ENCODE measurements at places on chromosomes 5 and 9. TPM values are rescaled to one million over a fixed set of nuclear protein-coding genes. Genes with fewer than 3 reads are reported as not detected.
A peak's percentile ranks its signal among the peaks of the same experiment; 100 is the strongest.

The PCDHGB1 gene
- total RNA-seq, result 3.6 TPM

The PCDHB16 gene
- 2.0 TPM for total RNA-seq

The PCDHB10 gene
- total RNA-seq, result 1.2 TPM

The BAAT gene
- not detected for total RNA-seq

The KCNIP1 gene
- not detected for total RNA-seq

The NMUR2 gene
- total RNA-seq, result not detected

The EFNA5 gene
- total RNA-seq, result not detected

The DMRT3 gene
- not detected for total RNA-seq

The SPINK13 gene
- total RNA-seq, result not detected

The ECSCR gene
- total RNA-seq, result 0.38 TPM

The ITK gene
- total RNA-seq, result not detected

The ARID3C gene
- 0.14 TPM for total RNA-seq

GRCh38 chr9:121676926-121677325 is 25.5 kb downstream of the DAB2IP start:
- H3K27ac ChIP-seq, result no peak overlapping the region
- peaks cover 12% of the 10 kb centered on the region for H3K4me1 ChIP-seq

- DNase-seq, result no peak
- peaks cover 84% of the 10 kb centered on the region for H3K4me1 ChIP-seq
- H3K27ac ChIP-seq, result peak overlapping the region; percentile 63
- H3K4me3 ChIP-seq, result 0 out of 2 replicates have a peak overlapping the region, but pooled peaks have one; percentile 35
Measured at GRCh38 chr9:110832926-110833325, 164.3 kb downstream of the MUSK start.

DNA sequence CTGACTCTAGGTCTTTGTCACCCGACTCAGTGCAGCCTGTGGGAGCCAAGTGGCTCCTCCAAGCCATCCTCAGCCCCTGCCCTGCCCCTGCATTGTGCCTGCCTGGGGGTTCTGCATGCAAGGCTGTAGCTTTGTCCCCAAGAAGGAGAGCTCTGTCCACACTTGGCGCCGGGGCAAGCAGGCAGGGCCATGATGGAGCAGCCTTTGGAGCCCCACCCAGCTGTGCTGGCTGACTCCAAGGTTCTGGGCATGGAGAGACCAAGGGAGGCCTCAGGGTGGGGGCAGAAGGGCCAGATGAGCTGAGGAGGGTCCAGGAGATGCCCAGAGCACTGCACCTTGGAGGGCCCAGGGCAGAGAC is 226.2 kb downstream of the CACNA1B start:
- H3K27me3 ChIP-seq, result peaks cover 6% of the 10 kb centered on the region
- no peak overlapping the region for H3K4me3 ChIP-seq
- H3K27ac ChIP-seq, result no peak overlapping the region
- no peak for DNase-seq
- peaks cover 15% of the 10 kb centered on the region for H3K36me3 ChIP-seq

DNA sequence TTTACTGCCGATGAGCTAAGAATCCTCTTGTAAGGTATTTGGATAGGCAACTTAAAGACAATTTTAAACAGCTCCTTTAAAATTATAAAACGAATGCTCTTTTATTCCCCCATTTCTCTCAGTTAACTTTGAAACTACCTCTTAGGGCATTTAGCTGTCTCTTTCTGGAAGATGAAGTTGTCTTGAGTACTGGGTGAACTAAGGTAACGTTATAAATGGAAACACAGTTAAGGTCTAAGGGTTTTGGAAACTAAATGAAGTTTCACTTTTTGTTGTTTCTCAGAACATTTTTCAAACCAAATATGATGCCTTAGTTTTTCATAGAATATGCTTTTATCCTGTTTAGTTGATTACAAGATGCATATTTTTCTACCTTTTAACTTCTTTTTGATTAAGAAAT is 6.8 kb downstream of the UBE2R2 start:
- no peak for DNase-seq
- H3K27ac ChIP-seq, result no peak overlapping the region

DNA sequence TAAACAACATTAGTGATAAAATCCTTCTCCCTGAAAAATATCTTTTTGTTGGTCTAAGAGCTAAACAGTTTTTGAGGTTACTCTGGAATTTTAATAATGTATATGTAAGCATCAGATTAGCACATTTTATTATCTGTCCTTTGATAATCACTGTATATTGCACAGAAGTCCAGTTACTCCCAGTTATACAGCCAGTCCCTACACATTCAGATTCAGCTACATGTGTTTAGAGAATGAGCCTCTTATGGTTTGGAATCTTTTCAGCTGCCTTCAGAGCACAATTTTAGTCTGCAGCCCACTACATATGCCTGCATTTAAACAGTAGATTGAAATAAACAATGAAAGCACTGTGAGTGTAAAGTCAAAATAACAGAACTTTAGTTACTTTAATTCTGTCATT is 438.2 kb downstream of the ARHGEF28 start:
- DNase-seq, result no peak
- H3K27ac ChIP-seq, result no peak overlapping the region
- H3K4me3 ChIP-seq, result no peak overlapping the region
- H3K4me1 ChIP-seq, result peaks cover 25% of the 10 kb centered on the region
- no peaks in the 10 kb centered on the region for H3K36me3 ChIP-seq

GRCh38 chr9:112809351-112809848 is 58.8 kb downstream of the SNX30 start:
- H3K27ac ChIP-seq, result no peak overlapping the region
- DNase-seq, result no peak
- H3K4me1 ChIP-seq, result no peaks in the 10 kb centered on the region
- no peak overlapping the region for H3K4me3 ChIP-seq
- no peaks in the 10 kb centered on the region for H3K36me3 ChIP-seq

- DNase-seq, result no peak
- H3K4me3 ChIP-seq, result no peak overlapping the region
- H3K4me1 ChIP-seq, result peaks cover 15% of the 10 kb centered on the region
- H3K27me3 ChIP-seq, result peaks cover 2% of the 10 kb centered on the region
- no peaks in the 10 kb centered on the region for H3K36me3 ChIP-seq
- H3K27ac ChIP-seq, result no peak overlapping the region
Measured at GRCh38 chr9:88978034-88978433, 13.2 kb upstream of the S1PR3 start.

- H3K36me3 ChIP-seq, result no peaks in the 10 kb centered on the region
- H3K4me3 ChIP-seq, result no peak overlapping the region
- no peak for DNase-seq
- peaks cover 9% of the 10 kb centered on the region for H3K27me3 ChIP-seq
Measured at GRCh38 chr5:1078206-1078605, 33.7 kb downstream of the SLC12A7 start.

- peaks cover 6% of the 10 kb centered on the region for H3K4me1 ChIP-seq
- H3K27me3 ChIP-seq, result peaks cover 2% of the 10 kb centered on the region
- no peak overlapping the region for H3K4me3 ChIP-seq
Measured at GRCh38 chr5:180323160-180323559, 30.0 kb downstream of the GFPT2 start.

- peak; percentile 10 for DNase-seq
- no peak overlapping the region for H3K4me3 ChIP-seq
- no peaks in the 10 kb centered on the region for H3K36me3 ChIP-seq
- H3K27ac ChIP-seq, result peak overlapping the region; percentile 37
- no peaks in the 10 kb centered on the region for H3K27me3 ChIP-seq
Measured at GRCh38 chr5:143064218-143064641, 294.1 kb downstream of the ARHGAP26 start.
